ENCODE measurements at places on chromosomes 3 and 15.

DNA sequence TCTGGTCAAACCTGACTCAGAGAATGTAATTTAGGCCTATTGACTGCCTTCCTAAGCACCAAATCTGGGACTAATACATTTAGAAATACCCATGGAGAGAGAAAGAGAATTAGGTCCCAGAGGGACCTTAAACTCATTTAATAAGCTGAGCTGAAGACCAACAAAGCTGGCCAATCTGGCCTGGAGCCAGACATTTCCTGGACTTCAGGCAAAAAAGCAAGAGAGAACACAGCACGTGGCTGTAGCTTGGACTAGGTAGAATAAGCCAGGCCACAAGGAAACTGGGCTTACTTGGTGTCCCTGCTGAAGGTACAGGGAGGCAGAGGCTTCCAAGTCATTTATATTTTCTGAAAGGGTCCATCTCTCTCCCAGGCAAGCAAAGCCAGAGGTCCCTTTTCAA lies 88.1 kb downstream of the RTP4 start:
- DNase-seq = no peak

DNA sequence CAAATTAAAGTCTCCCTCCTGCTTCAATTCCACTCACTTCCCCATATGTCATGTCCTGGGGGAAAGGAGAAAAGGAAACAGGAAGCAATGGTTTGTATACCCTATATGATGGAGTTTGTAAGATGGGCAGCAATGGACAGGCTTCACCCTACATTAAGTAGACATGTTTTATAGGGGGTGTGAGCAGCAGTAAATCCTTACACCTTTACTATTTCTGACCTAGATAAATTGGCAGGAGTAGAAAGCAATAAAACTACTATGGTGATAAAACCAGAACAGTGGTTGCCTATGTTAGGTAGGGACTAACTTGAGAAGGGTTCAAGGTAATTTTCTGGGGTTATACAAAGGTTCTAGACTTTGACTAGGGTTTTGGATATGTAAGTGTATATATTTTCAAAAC lies 301.7 kb downstream of the GBE1 start:
- DNase-seq = no peak

- DNase-seq = no peak
These were observed 815 bp downstream of the SPINT1 start for GRCh38 chr15:40844696-40845030.

- no peak for DNase-seq
These were observed 39.4 kb upstream of the FRMD4B start for GRCh38 chr3:69425249-69425648.

Measured in BJ (cell line).